ENCODE measurements at places on chromosomes 4 and X. TPM values are rescaled to one million over a fixed set of nuclear protein-coding genes. Genes with fewer than 3 reads are reported as not detected.

LEF1 gene
- total RNA-seq: 211 TPM

SPANXN2 gene
- total RNA-seq: not detected

HELT gene
- not detected for total RNA-seq

ARMCX2 gene
- total RNA-seq: 15.6 TPM

ETDA gene
- not detected for total RNA-seq

SPANXB1 gene
- total RNA-seq: not detected

SSR4 gene
- total RNA-seq: 145 TPM

All from activated naive CD8-positive, alpha-beta T cell treated with anti-CD3 and anti-CD28 coated beads for 36 hours (primary cell).